ENCODE measurements at places on chromosomes 12 and 14.
A peak's percentile ranks its signal among the peaks of the same experiment; 100 is the strongest.

DNA sequence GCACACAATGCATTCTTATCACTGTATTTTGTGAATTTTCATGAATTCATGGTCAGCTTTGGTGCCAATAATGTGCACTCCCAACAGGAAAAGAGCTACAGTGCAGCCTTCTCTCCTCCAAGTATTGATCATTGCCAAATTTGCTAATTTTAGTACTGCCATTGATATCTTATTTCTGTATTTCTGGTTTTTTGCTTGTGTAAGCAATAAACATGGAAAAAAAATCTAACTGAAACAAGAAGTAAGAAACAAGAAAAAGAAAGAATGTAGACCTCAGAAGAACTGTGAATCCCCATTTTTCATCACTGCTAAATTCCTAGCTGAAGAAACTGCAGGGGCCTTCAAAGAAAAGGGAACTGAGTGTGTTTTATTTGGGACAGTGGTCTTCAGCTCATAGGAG is 161.2 kb downstream of the METTL25 start:
- no peak for DNase-seq

GRCh38 chr12:95601091-95601961 is 50.0 kb upstream of the USP44 start:
- DNase-seq, result no peak

GRCh38 chr14:77549451-77549850 is 50.8 kb upstream of the ISM2 start:
- no peak for DNase-seq

DNA sequence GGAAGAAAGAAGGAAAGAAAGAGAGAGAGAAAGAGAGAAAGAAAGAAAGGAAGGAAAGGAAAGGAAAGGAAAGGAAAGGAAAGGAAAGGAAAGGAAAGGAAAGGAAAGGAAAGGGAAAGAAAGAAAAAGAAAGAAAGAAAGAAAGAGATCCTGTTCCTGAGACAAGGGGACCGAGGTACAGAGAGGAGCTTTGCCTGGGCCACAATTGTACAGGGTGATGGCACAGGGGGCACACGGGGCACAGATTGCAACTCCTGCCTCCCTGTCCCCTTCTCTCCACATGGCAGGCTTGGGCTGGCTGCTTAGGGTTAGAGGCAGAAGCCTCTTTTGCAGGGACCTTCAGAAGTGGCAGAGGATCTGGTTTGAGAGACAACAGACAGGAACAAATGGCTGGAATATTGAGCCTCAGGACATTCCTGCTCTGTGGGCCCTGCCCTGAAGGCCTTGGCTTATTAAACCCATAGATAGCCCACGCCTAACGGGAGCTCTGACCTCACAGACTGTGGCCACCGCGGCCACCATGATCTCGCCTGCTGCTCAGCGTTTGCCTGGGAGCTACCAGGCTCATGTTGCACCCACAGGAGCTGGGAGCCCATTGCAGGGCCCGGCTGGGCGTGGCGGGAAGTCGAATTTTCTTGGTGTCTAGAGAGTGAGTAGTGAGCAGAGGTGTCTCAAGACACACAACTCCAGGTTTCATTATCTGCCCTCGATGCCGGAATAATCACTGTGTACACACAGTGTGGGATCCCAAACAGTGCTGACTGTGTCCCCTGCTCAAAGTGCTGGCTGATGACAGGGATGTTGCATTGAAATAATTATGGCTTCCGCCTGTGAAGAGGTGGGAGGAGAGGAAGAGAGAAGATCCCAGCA is 147.9 kb upstream of the NCOR2 start:
- DNase-seq, result no peak

- no peak for DNase-seq
Observed at GRCh38 chr12:25347716-25348592, 97.2 kb upstream of the KRAS start.

- DNase-seq, result no peak
Observed at GRCh38 chr12:99427104-99427503, 220.4 kb upstream of the GARIN6 start.

- DNase-seq, result no peak
Observed at GRCh38 chr12:108667349-108667748, 33.7 kb upstream of the SELPLG start.

GRCh38 chr12:104137001-104137901 is 759 bp downstream of the NFYB start:
- peak; percentile 35 for DNase-seq

GRCh38 chr12:53995378-53996239 is 4.4 kb upstream of the HOXC9 start:
- DNase-seq, result no peak

Data from left ventricle myocardium inferior (tissue), 1 donor.